ENCODE measurements at places on chromosomes 3 and 15.

DNA sequence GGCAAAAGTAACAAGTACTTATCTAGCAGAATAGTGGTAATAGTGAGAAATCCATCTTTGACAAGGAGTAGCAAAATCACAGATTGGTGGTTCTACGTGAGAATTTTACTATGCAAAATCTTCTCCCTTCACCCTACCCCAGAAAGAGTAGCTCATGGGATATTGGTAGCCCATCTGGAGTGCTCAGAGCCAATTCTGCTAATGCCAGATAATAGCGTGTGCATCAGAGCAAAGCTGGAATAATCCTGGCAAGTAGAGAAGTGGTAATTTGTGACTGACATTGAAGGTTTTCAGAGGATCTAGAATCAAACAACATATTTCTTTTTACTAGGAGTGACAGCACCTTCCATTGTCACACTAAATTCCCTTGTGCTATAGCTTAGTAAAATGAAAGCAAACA lies 192.9 kb downstream of the ZBBX start:
- DNase-seq: no peak

DNA sequence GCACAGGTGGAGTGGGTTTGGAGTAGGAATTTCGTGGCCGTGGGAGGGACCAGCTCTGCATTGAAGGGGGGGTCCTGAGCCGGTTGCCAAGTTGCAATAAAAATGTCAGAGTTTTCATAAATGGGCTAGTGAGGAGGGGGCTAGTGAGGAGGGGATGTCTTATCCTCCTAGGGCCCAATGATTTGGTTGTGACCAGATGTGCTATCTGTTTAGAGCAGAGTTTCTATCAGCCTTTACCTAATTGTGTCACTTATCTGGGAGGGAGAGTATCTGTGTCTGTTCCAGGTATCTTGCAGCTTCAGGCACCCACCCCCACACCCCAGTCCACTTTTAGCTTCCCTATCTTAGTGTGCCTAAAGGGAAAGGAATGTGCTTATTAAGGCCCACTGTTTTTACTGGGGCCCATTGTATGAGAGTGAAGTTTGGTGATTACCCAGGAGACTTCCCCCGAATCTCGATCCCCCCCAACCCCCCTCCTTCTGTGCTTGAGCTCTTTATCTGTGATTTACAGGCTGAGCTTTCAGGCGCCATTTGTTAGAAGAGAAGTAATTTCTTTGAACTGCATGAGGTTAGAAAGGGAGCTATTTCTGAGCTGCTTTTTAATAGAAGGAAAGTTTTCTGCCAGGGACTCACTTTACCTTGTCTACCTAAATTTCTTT lies 42.6 kb downstream of the PPCDC start:
- peak; percentile 83 for DNase-seq

- peak; percentile 69 for DNase-seq
Observed at GRCh38 chr3:63349583-63350573, 71.8 kb downstream of the SYNPR start.

- peak; percentile 73 for DNase-seq
Observed at GRCh38 chr15:57213862-57214261, 162.4 kb upstream of the CGNL1 start.

DNA sequence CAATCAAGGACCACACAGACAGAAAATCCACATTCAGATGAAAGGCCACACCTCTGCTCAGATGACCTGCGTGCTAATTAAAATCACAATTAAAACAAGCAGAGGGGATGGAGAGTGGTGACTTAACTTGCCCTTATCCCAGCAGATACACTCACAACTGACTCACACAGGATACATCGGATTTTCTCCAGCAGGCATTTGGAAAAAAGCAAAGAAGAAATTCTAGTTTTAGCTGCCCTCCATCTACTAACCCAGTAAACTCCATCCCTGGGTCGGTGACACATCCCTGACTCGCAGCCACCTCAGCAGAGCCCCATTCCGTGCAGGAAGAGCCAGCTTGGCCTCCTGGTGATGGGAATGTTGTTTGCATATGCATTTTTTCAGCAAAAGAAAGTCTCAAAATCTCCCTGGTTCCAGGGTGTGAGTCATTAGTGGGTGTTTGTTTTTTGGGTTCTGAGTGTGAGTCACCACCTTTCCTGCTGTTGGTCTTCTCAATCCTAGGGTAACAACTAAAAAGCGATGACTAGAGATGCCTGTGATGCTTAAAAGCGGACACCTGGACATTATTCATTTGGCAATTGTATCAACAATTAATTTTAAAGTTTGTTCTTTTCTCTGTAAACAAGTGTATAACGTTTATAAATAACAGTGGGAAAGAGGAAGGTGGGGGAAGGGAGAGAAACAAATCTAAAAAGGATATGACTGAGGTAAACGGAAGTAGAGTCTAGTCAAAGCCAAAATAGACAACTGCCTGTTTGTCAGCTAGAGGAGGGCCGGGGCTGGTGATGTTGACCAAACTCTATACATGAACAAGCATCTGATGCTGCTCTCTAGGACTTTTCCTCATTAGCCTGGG lies 49.8 kb upstream of the SLC4A7 start:
- DNase-seq: no peak

DNA sequence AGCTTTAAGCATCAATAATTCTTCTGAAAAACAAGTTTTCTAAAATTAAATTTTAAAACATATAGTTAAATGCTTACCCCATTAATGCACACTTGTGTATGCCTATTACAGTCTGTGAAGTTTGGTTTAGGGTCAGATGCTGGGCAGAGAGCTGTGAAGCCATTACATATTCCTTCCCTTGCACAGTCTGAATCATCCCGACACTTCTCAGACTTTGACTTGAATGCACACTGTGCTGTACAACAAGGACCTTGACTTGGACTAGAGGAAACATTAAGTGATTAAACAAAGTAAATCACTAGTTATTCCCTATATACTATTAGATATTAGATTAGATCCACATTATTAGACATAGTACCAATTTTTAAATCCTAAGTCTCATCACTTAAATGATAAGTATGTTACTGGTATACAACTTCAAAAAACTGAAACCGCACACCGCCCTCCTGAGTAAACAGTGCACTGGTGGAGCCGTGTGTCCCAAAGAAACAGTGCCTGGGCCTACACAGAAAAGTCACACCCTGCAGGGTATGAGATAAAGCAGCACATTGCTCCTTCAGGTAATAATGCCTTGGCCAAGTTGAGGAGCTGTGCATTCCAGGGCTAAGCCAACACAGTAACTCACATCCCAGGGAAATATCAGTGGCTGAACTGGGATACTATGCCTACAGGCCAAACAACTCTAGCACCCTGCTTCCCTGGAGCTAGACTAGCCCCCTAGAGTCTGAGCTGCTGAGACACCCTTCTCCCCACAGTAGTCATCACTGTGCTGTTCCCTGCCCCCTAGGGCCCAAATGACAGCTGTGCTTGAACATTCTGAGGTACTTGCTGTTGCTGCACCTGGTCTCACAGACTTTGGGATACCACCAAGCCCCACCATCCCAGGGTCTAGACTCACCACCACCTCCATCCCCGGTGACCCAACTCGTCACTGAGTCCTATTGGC lies 137.5 kb downstream of the ADAM10 start:
- DNase-seq: no peak

DNA sequence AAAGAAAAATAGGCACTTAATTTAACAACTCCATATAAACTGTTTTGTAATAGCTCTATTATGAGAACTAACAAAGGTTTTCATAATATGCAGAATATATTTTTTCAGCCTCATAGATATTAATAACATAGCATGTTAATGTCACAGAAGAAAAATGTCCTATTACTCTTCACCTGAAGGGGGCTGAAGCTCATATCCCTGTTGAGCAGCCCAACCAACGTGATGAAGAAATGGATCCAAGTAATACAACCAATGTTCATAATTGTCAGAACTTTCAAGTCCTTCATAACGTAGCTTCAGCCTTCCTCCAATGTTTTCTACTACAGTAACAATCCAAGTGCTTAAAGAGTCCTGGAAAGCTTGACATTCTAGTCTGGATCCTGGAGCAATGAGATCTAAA lies 34.5 kb upstream of the STIMATE start:
- no peak for DNase-seq

GRCh38 chr3:127738192-127738840 lies 65.6 kb downstream of the ABTB1 start:
- peak; percentile 31 for DNase-seq

- DNase-seq: no peak
Observed at GRCh38 chr3:29850641-29851040, 569.8 kb downstream of the RBMS3 start.

GRCh38 chr3:61218504-61218903 lies 32.7 kb downstream of the FHIT start:
- DNase-seq: no peak

DNA sequence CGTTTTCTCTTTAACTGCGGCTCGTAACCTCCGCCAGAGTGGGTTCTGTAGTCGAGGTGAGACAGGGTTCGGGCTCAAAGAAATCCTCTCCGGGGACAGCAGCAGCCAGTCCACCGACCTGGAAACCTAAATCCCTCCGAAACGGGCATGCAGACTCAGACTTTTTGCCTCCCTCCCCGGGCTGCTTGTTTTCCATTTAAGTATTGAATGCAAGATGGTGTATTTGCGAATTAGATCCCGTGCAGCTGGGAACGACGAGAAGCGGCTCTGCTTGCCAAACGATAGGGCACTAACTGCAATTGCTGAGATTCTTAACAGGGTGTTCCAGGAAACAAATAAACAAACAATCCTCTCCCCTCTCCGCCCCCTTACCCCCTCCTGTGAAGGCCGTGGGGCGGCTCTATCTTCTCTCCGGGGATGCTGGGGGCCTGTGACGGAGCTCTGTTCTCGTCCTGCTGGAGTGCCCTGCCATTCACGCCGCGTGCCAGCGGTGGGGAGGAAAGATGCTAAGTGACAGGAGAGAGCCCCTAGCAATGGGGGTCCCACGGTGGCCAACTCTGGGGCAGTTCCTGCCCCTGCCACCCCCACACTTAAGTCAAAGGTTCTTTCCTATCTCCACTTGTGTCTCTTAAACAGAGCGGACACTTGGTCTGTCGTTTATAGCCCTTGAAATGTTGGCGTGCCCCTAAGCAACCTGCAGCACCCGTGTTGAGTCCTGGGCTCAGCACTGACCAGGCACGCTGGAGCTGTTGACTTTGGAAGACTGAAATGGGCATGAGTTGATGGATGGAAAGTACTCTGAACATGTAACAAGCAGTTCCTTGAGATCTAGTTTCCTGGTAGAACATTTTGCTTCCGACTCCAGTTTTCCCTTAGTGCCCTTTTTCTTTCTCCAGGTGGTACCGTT lies 1.3 kb upstream of the ETV5 start:
- no peak for DNase-seq

DNA sequence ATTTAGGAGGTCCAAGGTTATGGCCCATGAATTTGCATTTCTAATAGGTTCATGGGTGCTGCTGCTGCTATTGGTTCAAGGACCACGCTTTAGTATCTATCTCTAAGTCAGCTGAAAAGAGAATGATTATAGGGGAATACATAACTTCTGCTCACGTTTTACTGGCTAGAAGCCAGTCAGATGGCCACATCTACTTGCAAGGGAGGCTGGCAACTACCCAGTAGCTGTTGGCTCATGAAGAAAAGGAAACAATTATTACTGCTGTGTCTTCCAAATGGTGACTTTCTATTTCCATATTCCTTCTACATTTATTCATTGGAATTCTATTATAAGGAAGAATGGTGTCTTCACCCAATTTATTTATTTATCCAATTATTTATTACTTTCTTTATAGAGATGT lies 54.2 kb downstream of the SLC25A36 start:
- no peak for DNase-seq

DNA sequence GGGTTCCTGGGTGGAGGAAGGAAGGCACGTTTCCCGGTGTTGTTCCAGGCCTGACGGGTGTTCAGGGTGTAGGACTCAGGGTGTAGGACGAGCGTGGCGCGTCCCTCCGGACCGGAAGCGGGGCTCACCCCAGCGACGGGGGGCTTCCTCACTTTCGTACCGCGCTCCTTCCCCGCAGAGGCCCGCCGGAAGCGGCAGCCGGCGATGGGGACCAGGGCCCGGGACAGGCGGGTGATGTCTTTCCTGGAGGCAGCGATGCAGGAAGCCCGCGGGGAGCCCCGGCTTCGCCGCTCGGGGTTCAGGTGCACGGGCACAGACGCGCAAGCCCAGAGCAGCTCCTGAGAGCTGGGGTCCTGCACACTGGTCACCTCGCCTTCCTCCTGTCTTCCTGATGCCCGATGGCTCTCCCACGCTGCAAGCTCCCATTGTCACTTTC lies 13.4 kb downstream of the FOXL2NB start:
- no peak for DNase-seq

- no peak for DNase-seq
Observed at GRCh38 chr15:50819344-50819743, 53.8 kb upstream of the SPPL2A start.

DNA sequence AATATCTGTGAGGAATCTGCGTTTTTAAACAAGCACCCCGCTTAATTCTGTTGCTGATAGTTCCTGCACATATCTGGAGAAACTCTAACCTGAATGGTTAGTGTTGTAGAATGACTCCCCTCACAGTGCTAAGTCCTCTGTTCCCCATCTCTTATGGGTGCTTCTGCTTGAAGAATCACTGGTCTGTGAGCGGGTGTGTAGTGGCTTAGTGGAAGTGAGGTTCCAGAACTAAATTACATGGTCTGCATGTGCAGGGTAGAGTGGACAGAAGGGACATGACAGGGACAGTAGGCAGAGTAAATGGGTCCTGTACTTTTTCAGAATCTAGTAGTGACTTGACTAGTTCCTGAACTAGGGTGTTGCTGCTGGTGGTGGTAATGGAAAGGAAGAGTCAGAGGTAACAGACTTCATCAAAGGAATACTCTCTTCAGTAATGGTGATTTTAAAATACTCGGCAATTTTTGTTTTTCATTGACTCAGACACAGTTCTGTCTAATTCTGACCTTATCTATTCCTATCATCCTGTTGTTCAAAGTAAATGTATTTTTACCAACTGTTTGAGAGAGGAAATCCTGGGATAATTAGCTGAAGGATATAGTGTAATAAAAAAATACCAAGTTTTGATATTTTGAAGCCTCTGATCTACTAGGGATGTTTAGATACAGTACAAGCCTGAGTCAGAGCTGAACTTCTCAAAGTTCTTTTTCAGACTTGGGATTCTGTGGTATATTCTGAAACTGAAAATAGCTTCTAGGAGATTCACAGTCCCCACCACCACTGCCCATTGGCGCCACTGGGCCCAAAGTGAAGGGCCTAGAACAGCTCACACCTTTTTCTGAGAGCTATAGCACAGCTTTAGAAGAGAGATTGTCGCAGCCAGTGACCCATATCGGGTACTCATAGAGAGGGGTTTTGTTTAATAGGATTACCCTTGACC lies 55.5 kb downstream of the FNDC3B start:
- no peak for DNase-seq

DNA sequence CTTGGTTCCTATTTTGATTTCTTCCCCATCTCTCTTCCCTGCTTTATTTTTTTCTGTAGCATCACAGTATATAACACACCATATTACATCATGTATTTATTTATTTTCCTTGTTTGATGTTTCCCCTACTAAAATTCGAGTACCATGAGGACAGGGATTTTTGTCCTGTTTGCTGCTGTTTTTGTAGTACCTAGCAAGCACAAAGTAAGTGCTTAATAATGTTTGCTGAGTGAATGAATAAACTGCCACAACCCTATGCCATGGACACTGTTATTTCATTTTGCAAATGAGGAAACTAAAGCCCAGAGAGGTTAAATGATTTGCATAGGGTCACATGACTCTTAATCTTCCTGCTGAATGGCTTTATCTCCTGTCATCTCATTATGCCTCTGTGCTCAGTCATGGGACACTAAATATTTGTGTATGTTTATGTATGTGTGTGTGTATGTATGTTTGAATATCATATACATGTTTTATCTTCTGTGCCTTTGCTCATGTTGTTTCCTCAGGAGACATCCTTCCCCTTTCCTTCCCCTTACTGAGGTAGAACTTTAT lies 26.1 kb upstream of the MGA start:
- DNase-seq: peak; percentile 16
